ENCODE measurements at places on chromosomes 4 and X. TPM values are rescaled to one million over a fixed set of nuclear protein-coding genes. Genes with fewer than 3 reads are reported as not detected.

Gene BGN
- total RNA-seq, result not detected

Gene ZDHHC9
- total RNA-seq, result 12.5 TPM

Gene RPS6KA3
- 40.7 TPM for total RNA-seq

Gene TRAPPC11
- 37.9 TPM for total RNA-seq

Gene GJB1
- not detected for total RNA-seq

Gene CT55
- total RNA-seq, result not detected

Gene ARMCX1
- 1.9 TPM for total RNA-seq

Gene SPACA5
- total RNA-seq, result not detected

Gene GPRASP3
- 1.0 TPM for total RNA-seq

Gene PWWP3B
- not detected for total RNA-seq

Gene XAGE1A
- total RNA-seq, result not detected

- no peak for DNase-seq
These were observed 3.3 kb upstream of the FAM9C start for GRCh38 chrX:13047759-13048158.

GRCh38 chr4:8211251-8211650 lies 12.2 kb downstream of the SH3TC1 start:
- DNase-seq, result no peak

DNA sequence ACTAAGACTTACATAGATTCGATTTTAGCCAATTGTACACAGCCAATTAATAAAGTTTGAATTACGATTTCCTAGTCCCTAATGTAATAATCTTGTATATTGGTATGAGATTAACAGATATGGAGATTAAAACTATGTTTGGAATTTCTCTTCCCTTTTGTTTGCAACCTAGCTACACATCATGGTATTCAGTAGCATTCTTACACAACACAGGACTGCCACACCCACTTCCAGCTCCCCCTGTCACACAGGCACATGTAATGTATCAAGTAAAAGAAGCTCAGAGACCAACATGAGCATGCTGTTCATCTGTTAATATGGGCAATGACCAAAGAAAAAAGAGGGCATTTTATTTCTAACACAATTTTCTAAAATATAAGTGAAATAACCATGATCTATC lies 12.8 kb downstream of the SLC6A14 start:
- DNase-seq, result no peak

DNA sequence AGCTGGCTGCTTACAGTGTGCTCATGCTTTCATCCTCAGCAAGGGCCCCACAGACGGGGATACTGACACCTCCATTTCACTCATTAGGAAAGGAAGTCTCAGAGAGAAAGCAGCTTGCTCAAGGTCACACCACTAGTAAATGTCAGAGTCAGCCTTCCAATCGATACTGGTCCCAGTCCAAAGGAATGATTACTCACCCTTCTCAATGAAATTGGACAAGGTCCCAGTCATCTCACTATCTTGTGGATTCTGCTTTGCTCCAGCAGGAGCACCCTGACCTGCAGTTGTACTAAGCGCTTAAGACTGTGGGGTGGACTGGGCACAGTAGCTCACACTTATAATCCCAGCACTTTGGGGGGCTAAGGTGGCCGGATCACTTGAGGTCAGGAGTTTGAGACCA lies 132.2 kb upstream of the SLC34A2 start:
- no peak for DNase-seq

- no peak for DNase-seq
These were observed 128.7 kb downstream of the ARHGAP24 start for GRCh38 chr4:85603437-85604336.

GRCh38 chr4:72286185-72286584 lies 254.4 kb downstream of the NPFFR2 start:
- no peak for DNase-seq

DNA sequence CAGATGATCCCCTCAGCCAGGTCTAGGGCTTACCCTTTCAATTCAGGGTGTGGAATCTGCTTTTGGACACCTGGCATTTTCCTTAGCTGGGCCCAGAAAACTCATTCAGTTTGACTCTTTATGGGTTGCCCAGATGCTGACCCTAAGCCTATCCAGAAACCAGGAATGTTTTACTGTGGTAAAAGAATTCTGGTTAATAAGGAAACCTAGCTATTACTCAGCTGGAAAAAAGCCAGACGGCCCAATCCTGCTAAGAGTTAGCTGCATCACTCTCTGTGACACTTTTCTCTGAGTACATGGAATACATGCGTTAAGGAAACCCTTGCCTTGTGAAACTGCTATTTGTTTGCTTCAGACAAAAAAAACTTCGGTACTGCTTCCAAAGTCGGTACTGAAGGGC lies 28.0 kb downstream of the ING2 start:
- no peak for DNase-seq

DNA sequence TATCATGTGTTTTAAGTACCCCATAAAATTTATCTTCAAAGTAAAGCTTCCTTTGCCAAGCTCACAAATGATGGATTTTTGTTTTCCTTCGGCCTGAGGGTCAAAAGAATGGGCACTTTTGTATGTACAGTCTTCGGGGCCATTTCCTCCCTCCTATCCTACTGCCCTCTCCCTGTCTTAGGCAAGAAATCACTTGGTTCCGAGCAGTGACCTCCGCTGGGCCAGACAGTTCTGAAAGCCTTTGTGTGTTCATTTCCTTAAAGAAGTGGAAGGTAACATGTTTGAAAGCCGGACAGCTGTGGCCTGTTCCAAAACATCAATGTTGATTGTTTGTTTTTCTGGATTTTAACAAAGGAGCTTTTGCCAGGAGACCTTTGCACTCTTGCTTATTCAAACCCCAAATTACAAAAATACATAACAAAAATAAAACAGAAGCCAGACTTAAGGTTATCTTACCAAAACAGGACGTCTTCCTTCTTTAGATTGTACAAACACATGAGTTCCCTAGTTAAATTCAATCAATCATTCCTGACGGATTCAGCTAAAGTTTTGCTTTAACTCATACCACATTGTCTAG lies 110.6 kb upstream of the LIMCH1 start:
- DNase-seq, result no peak

- no peak for DNase-seq
These were observed 22.6 kb downstream of the RTL9 start for GRCh38 chrX:110381216-110381615.

DNA sequence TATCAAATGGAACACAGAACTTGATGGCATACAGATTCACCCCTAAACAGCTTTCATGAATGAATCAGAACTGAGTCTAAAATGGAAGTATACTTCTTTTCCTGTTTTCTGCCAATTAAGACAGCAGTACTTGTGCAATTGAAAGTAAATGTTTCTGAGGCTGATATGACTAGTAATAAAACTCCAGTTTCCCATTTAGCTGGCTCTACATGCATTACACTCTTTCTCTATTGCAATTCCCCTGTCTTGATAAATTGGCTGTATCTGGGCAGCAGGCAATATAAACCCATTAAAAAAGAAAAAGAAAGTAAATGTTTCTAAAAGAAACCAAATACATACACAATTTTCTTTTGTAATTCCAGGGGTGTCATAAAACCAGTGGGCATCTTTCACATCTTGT lies 4.6 kb downstream of the NOA1 start:
- no peak for DNase-seq

GRCh38 chr4:67721770-67722597 lies 21.0 kb upstream of the UBA6 start:
- no peak for DNase-seq

GRCh38 chrX:16518131-16518530 lies 131.8 kb upstream of the S100G start:
- DNase-seq, result no peak

- DNase-seq, result no peak
These were observed 49.4 kb downstream of the ANXA3 start for GRCh38 chr4:78601013-78601412.
